ENCODE measurements at places on chromosomes 12 and 14.
A peak's percentile ranks its signal among the peaks of the same experiment; 100 is the strongest.

GRCh38 chr12:11652351-11653040 is 3.0 kb downstream of the ETV6 start:
- DNase-seq, result no peak

- no peak for DNase-seq
Measured at GRCh38 chr14:69999261-69999674, 120.1 kb downstream of the SMOC1 start.

- DNase-seq, result no peak
Measured at GRCh38 chr12:26034371-26035142, 76.1 kb downstream of the RASSF8 start.

GRCh38 chr14:90382491-90383125 is 14.2 kb upstream of the CALM1 start:
- peak; percentile 91 for DNase-seq

DNA sequence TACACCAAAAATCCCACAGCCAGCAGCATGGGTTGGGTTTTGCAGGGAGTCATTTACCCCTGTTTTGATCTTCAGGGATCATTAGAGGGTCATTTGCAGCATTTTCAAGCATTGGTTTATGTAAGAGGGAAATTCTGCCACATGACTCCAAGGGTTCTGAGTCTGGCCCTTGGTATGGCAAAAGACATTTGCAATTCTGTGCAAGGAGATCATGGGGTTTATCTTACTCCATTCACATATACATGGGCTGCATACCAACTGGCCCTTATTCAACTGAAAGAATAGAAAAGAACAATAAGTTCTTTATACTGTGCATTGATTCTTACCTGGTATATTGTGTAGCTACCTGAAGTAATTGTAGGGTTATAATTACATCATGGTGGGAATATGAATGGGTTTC is 13.7 kb downstream of the SIX4 start:
- no peak for DNase-seq

GRCh38 chr12:33614630-33615029 is 175.0 kb upstream of the SYT10 start:
- DNase-seq, result no peak

DNA sequence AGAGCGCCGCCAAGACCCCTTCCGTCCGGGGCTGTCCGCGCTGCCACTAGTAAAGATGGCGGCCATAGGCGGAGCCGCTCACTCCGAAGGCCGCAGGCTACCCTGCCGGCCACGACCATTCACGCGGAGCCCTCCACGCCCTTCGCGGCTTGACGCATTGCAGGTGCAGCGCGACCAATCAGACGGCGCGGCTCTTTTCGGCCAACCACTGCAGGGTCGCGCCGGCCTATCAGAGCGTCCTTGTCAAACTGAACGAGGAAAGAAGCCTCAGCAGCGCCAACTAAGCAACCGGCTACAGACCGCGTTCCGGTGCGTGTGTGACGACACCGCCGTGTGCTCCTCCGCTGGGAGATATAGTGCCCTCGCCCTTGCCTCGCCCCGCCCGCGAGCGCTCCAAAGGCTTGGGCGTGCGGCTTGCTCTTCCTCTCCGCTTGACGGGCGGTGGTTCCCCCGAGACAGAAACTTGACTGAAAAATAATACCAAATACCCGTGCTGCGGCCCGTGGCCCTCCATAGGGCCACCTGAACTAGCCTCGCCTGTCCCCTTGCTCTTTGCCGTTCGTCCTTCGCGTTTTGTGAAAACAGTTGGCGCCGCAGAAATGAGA is 13.6 kb upstream of the CALM1 start:
- DNase-seq, result peak; percentile 100

DNA sequence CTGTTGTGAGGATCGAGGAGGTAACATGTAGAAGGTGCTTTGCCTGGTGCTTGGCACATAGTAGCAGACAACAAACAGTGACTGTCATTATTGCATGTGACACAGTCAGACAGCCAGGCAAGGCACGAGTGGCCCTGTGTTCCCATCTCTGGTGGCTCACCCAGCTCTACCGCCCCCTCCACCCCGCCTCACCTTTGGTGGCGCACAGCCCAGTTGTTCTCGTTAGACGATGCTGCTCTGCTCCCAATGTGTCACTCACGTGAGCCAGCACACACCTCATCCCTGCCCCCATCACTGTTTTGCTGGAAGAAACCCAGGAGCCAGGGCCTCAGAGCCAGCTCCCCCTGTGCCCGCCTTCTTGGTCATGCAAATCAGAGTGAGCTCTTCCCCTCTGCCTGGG is 113.3 kb downstream of the CALM1 start:
- DNase-seq, result no peak

DNA sequence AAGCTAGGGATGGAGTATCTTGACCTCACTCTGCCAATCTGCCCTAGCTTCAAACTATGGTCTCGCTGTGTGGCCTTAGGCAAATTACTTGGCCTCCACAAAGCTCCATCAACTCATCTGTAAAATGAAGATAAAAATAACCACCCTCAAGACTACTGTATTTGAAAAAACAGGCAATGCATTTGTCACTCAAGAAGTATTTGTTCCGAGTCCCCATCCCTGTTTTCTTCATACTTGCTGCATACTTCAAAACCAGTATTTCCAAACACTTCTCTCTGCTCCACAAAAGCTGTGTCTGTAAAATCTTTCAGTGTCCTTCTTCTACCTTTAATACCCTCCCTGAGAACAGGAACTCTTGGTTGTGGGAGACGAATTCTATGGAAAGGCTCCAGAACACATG is 47.9 kb downstream of the GTF2A1 start:
- DNase-seq, result no peak

DNA sequence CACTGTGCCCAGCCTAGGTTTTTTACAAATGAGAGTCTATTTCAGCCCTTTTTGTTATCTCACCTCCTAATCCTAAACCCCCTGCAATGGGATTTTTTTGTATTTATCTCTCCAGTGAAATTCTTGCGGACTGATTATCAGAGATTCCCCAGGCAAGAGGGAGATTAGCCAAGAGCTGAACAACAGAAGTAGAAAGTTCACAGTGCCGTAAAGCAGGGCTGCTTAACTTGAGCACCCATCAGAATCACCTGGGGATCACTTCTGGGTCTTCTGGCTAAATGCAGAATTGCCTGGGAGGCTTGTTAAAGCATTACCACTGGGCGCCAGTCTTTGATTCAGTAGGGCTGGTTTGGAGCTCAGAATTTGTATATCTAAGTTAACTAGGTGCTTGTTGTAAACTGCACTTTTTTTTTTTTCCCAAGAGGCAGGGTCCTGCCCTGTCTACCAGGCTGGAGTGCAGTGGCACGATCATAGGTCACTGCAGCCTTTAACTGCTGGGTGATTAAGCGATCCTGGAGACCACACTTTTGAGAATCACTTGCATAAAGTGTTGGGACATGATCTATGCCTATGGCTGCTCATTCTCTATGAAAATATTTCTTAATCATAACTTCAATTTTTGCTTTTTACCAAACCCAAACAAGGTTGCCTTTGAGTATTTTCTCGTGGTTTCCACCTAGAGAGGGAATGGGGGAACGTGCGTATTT is 1.1 kb upstream of the DPPA3 start:
- DNase-seq, result no peak

Measured in suprapubic skin (tissue), 4 donors.